Transverse colon (tissue), 4 donors: ENCODE measurements at places on chromosomes 2 and 18. TPM values are rescaled to one million over a fixed set of nuclear protein-coding genes. Genes with fewer than 3 reads are reported as not detected.

TDRD15 gene
- total RNA-seq, result not detected

LOXHD1 gene
- 0.16 TPM for total RNA-seq

BBS5 gene
- 3.3 TPM for total RNA-seq

CSRNP3 gene
- 11.1 TPM for total RNA-seq

ELOA2 gene
- not detected for total RNA-seq

ARHGEF33 gene
- total RNA-seq, result not detected

DNA sequence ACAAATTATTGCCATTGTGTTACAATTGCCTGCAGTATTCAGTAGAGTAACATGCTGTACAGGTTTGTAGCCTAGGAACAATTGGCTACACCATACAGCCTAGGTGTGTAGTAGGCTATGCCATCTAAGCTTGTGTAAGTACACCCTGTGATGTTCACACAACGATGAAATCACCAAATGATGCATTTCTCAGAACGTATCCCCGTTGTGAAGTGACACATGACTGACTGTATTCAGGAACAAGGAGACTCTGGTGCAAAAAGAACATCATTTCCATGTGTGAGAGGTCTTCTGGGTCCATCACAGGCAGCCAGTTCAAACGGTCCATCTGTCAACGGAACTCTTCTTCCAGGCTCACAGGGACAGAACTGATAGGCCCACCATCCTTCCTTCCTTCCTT lies 263.7 kb downstream of the ANAPC1 start:
- H3K4me1 ChIP-seq, result peaks cover 4% of the 10 kb centered on the region
- H3K4me3 ChIP-seq, result no peak overlapping the region
- no peaks in the 10 kb centered on the region for H3K27me3 ChIP-seq

- H3K4me3 ChIP-seq, result no peak overlapping the region
- H3K4me1 ChIP-seq, result no peaks in the 10 kb centered on the region
- H3K27ac ChIP-seq, result no peak overlapping the region
- DNase-seq, result no peak
- no peaks in the 10 kb centered on the region for H3K36me3 ChIP-seq
- no peaks in the 10 kb centered on the region for H3K27me3 ChIP-seq
These were observed 418.6 kb downstream of the PIK3C3 start for GRCh38 chr18:42373584-42373983.

DNA sequence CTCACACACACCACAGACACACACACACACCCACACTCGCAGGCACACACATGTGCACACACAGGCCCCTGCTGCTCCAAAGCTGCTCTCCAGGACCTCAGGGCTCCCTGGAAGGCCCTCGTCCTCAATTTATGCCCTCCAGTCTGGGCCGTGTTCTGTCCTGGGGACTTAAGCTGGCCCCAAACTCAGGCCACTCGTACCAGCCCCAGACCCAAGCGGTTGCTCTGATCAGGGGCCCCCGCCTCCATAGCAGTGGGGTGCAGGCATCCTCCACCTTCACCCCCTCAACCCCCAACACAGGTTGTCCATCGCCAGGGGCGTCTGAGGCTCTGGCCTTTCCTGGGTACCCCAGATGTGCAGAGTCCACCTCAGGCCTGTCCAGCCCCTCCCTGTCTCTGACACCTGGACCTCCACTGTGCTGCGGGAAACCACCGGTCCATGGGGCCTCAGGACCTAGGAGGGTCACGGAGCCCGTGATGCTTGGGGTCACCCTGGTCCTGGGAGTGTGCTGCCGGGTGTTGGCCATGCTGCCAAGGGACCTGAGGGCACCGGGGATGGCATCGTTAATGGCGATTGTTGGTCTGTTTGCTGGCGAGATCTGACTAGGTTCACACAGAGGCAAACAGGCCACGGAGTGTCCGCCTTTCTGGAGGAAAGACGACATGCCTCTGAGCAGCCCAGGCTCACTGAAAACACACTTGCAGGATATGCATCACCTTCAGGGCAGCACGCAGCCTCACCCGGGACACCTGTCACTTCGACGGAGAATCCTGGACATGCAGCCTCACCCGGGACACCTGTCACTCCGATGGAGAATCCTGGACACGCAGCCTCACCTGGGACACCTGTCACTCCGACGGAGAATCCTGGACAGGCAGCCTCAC lies 155.6 kb downstream of the NDUFA10 start:
- no peaks in the 10 kb centered on the region for H3K27me3 ChIP-seq
- DNase-seq, result no peak
- H3K36me3 ChIP-seq, result no peaks in the 10 kb centered on the region
- no peak overlapping the region for H3K27ac ChIP-seq
- no peaks in the 10 kb centered on the region for H3K4me1 ChIP-seq

DNA sequence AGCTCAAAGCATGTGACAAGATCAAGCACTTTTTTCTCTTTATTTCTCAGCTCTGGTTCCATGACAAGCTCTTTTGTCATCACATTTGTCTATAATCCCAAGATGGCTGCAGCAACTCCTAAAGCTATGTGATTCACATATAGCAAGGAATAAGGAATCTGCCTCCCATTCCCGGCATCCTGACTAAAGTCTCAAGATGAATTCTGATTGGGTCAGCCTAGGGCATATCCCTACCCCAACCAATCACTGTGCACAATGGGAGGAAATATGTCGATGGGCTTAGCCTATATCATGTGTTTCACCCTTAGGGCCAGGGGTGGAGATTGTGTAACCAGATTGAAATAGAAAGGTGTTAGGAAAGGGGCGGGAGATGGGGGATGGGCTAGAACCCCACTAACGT lies 23.1 kb upstream of the COLEC12 start:
- no peaks in the 10 kb centered on the region for H3K36me3 ChIP-seq
- H3K4me1 ChIP-seq, result no peaks in the 10 kb centered on the region
- H3K4me3 ChIP-seq, result no peak overlapping the region
- no peaks in the 10 kb centered on the region for H3K27me3 ChIP-seq
- DNase-seq, result no peak

DNA sequence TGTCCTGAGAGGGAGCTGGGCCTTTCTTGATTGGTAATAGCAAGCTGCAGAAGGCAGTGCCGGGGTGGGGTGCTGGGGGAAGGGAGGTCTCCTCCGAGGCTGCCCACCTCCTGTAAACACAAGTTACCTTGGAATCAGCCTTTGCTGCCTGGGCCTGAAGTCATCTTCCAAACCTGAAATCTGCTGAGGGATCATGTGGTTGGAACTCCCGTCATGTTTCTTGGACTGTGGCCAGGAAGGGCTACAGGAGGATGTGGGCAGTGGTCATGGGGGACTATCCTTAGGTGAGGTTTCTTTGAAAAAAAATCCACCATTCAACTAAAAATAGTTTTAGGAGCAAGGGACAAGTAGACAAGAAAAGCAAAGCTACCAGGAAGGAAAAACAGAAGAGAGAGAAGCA lies 74.2 kb downstream of the CDK15 start:
- DNase-seq, result no peak
- H3K4me1 ChIP-seq, result no peaks in the 10 kb centered on the region
- peaks cover 6% of the 10 kb centered on the region for H3K27me3 ChIP-seq
- H3K4me3 ChIP-seq, result no peak overlapping the region

DNA sequence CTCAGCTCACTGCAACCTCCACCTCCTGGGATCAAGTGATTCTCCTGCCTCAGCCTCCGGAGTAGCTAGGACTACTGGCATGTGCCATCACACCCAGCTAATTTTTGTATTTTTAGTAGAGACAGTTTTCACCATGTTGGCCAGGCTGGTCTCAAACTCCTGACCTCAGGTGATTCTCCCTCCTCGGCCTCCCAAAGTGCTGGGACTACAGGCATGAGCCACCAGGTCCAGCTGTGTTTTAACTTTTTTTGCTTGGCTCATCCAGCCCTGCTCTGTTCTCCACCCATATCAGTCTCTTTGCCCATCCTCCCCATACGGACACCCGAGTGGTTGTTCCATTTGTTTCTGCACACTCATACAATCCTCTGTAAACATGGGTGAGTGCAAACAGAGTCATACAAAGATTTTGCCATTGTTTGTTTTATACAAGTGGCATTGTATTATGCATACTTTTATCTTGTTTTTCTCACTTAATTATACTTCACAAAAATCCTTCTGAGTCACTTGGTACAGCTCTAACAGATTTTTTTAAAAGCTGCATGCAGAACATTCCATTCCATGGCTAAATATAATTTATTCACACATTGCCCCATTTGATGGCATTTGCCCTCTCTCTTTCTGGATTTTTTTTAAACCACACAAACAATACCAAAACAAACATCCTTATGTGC lies 5.3 kb downstream of the APOB start:
- H3K36me3 ChIP-seq, result no peaks in the 10 kb centered on the region
- DNase-seq, result no peak
- H3K4me3 ChIP-seq, result no peak overlapping the region
- peaks cover 6% of the 10 kb centered on the region for H3K27me3 ChIP-seq
- peak overlapping the region; percentile 53 for H3K27ac ChIP-seq

DNA sequence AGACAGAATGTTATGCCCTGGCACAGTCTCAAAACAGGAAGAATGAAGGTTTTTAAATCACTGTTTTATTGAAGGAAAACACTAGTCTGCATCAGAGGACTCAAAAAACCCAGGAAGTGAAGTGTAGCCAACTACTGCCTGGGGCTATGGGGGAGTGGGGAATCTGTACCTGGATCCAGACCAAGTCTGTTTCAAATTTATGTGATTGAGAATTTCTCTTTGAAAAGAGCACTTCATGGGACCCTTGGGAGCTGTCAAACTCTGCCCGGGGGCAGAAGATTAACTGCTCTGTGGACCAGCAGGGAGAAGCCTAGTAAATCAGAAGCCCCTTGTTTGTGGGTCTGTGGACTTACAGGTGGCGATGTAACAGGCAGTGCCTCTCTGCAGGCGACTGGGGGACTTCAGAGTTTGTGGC lies 45.3 kb upstream of the TANC1 start:
- no peaks in the 10 kb centered on the region for H3K27me3 ChIP-seq
- H3K4me3 ChIP-seq, result no peak overlapping the region
- no peaks in the 10 kb centered on the region for H3K36me3 ChIP-seq
- H3K27ac ChIP-seq, result no peak overlapping the region
- no peak for DNase-seq

DNA sequence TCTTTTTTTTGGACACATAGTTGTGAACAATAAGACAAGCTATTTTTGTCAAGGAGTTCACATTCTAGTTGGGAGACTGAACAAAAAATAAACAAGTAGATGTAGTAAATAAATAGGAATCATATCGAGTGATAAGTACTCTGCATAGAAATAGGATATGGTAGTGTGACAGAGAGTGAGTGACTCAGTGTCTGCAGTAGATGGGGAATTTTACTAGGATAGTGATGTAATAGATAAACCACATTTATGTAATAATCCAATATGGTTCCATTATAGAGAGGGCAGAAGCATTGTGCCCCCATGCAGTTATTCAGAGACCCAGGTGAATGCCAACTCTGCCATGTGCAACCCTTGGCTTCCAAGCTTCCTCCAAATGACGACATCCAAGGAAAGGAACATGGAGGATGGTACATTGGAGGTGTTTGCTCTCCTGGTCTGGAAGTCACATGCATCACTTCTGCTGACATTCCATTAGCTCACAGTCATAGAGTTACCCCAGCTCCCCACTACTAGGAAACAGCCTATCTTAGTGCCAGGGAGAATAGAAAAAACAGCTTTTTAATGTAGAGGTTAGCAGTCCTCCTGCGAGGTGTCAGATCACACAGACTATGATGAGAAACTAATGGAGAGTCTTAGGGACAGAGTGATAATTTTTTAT lies 595.4 kb downstream of the NYAP2 start:
- no peaks in the 10 kb centered on the region for H3K27me3 ChIP-seq
- no peak overlapping the region for H3K27ac ChIP-seq
- no peaks in the 10 kb centered on the region for H3K36me3 ChIP-seq
- H3K4me1 ChIP-seq, result no peaks in the 10 kb centered on the region
- DNase-seq, result no peak

DNA sequence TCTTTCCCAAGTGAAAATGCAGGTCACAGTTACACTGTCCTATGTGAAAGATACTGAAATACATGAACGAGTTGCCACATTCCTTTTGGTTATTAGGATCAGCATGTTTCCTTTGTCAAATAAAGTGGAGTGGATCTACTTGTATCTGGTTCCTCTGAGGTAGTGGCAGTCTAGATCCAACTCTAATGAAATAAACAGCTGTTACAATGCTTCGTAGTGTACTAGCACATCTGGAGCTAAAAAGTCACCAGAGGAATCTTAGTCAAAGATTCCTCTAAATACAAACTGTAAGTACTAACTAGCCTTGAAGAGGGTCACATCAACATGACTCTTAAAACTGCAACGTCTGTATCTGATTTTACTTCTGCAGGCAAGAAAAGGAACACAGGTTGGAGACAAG lies 228.9 kb downstream of the DYM start:
- H3K36me3 ChIP-seq, result no peaks in the 10 kb centered on the region
- no peaks in the 10 kb centered on the region for H3K27me3 ChIP-seq
- no peak for DNase-seq
- no peak overlapping the region for H3K27ac ChIP-seq
- H3K4me1 ChIP-seq, result peaks cover 11% of the 10 kb centered on the region

- no peak for DNase-seq
- H3K27me3 ChIP-seq, result no peaks in the 10 kb centered on the region
These were observed 23.3 kb downstream of the MRO start for GRCh38 chr18:50796495-50796894.

GRCh38 chr2:144431998-144432397 lies 87.9 kb downstream of the ZEB2 start:
- H3K27ac ChIP-seq, result peak overlapping the region; percentile 63
- DNase-seq, result no peak
- no peaks in the 10 kb centered on the region for H3K36me3 ChIP-seq
- no peak overlapping the region for H3K4me3 ChIP-seq
- H3K27me3 ChIP-seq, result no peaks in the 10 kb centered on the region

GRCh38 chr2:95231723-95232122 lies 24.4 kb downstream of the ZNF892 start:
- no peaks in the 10 kb centered on the region for H3K36me3 ChIP-seq
- H3K4me3 ChIP-seq, result no peak overlapping the region
- DNase-seq, result peak; percentile 69
- no peaks in the 10 kb centered on the region for H3K4me1 ChIP-seq
- no peaks in the 10 kb centered on the region for H3K27me3 ChIP-seq
- no peak overlapping the region for H3K27ac ChIP-seq

- no peaks in the 10 kb centered on the region for H3K4me1 ChIP-seq
- no peaks in the 10 kb centered on the region for H3K36me3 ChIP-seq
These were observed 586.8 kb upstream of the CNTNAP5 start for GRCh38 chr2:123438251-123438650.

DNA sequence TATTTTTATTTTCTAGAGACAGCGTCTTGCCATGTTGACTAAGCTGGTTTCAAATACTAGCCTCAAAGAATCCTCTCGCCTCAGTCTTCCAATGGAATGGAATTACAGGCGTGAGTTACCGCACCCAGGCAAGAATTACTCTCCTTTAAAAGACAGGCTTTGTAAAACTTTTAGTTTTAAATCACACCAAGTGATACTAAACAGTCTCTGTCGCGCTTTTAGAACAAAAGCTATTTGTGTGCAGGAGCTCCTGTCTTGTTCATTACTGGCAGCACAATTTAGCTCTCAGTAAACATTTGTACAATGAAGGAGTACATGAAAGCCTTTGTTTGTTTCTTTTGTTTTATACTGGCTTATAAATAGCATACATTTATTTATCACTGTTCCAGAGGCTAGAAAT lies 1719.2 kb upstream of the PIK3C3 start:
- H3K4me3 ChIP-seq, result no peak overlapping the region
- DNase-seq, result no peak
- H3K27me3 ChIP-seq, result no peaks in the 10 kb centered on the region
- no peak overlapping the region for H3K27ac ChIP-seq
- no peaks in the 10 kb centered on the region for H3K36me3 ChIP-seq
